Thymus (tissue), 14 donors: ENCODE measurements at places on chromosomes 6 and 20.

DNA sequence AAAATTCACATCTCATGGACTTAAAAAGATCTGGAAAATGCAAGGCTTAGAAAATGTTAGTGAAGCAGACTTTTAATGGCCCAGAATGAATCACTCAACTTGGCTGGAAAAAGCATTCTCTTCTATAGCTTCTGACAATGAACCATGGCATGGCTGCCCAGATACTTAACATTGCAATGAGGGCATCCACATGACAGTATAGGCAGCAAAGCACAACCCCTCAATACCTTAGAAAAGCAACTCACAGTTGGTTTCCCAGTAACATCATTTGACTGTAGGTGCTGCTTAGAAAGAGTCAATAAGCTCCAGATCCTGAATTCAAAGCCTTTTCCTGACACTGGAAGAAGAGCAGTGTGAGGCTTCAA lies 155.8 kb downstream of the EYA4 start:
- DNase-seq: no peak
- no peaks in the 10 kb centered on the region for H3K27me3 ChIP-seq
- no peak overlapping the region for H3K27ac ChIP-seq
- H3K36me3 ChIP-seq: no peaks in the 10 kb centered on the region

DNA sequence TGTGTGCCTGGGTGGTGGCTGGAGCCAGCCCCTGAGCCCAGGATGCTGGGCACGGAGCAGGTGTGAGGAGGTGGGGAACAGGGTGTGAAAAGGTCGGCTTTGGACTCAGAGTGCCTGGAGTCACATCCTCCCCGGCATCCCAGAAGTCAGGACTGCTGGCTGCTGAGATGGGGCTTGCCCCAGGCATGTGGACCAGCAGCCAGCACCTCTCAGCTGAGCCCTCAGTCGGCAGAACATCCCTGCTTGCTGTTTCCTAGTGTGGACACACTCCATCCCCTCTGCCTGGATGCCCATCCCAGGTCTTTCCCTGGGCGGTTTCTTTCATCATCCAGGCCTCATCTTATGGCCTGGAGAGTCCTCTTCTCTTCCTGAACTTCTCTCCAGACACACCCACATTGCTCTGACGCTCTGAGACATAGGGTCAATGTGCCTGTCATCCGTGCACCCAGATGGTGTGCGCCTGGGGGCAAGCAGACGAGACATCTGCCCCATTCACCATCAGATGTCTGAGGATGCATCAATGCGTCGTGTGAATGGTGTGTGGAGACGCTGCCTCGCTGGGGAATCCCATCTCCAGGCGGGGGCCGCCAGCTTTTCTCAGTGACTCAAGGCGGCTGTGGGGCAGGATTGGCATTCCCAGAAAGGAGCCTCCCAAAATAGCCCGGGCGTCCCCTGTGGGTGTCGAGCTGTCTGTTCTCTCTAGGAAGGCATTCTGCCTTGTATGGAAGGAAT lies 104.2 kb downstream of the SYCP2 start:
- no peak overlapping the region for H3K4me3 ChIP-seq
- peaks cover 9% of the 10 kb centered on the region for H3K4me1 ChIP-seq
- H3K27me3 ChIP-seq: no peaks in the 10 kb centered on the region
- no peak for DNase-seq
- no peaks in the 10 kb centered on the region for H3K36me3 ChIP-seq

- DNase-seq: no peak
- no peaks in the 10 kb centered on the region for H3K4me1 ChIP-seq
- H3K4me3 ChIP-seq: no peak overlapping the region
- H3K36me3 ChIP-seq: no peaks in the 10 kb centered on the region
- no peaks in the 10 kb centered on the region for H3K27me3 ChIP-seq
Measured at GRCh38 chr6:125325586-125325985, 23.8 kb upstream of the HDDC2 start.

DNA sequence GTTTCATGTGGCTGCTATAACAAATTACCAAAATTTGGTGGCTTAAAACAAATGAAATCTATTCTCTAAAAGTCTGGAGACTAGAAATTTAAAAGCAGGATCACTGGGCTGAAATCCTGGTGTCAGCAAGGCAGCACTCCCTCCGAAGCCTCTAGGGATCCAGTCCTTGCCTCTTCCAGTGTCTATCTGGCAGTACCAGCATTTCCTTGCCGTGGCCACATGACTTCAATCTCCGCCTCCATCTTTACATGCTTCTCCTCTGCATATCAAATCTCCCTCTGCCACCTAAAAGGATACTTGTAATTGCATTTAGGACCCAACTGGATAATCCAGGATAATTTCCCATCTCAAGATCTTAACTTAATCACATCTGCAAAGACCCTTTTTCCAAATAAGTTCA lies 30.2 kb downstream of the ARHGAP18 start:
- DNase-seq: no peak
- peaks cover 9% of the 10 kb centered on the region for H3K4me1 ChIP-seq
- no peaks in the 10 kb centered on the region for H3K36me3 ChIP-seq
- H3K27ac ChIP-seq: no peak overlapping the region
- no peak overlapping the region for H3K4me3 ChIP-seq

- no peak overlapping the region for H3K4me3 ChIP-seq
- DNase-seq: no peak
- H3K27ac ChIP-seq: no peak overlapping the region
- H3K27me3 ChIP-seq: no peaks in the 10 kb centered on the region
Measured at GRCh38 chr6:87346700-87347099, 2.1 kb downstream of the C6orf163 start.

- no peak overlapping the region for H3K4me3 ChIP-seq
- no peaks in the 10 kb centered on the region for H3K36me3 ChIP-seq
- H3K27me3 ChIP-seq: no peaks in the 10 kb centered on the region
- no peak overlapping the region for H3K27ac ChIP-seq
- DNase-seq: no peak
- peaks cover 2% of the 10 kb centered on the region for H3K4me1 ChIP-seq
Measured at GRCh38 chr6:107670792-107671199, 153.3 kb downstream of the SCML4 start.

GRCh38 chr20:14012671-14013070 lies 17.4 kb downstream of the MACROD2 start:
- no peaks in the 10 kb centered on the region for H3K27me3 ChIP-seq
- H3K4me3 ChIP-seq: no peak overlapping the region
- no peaks in the 10 kb centered on the region for H3K36me3 ChIP-seq
- no peak for DNase-seq

DNA sequence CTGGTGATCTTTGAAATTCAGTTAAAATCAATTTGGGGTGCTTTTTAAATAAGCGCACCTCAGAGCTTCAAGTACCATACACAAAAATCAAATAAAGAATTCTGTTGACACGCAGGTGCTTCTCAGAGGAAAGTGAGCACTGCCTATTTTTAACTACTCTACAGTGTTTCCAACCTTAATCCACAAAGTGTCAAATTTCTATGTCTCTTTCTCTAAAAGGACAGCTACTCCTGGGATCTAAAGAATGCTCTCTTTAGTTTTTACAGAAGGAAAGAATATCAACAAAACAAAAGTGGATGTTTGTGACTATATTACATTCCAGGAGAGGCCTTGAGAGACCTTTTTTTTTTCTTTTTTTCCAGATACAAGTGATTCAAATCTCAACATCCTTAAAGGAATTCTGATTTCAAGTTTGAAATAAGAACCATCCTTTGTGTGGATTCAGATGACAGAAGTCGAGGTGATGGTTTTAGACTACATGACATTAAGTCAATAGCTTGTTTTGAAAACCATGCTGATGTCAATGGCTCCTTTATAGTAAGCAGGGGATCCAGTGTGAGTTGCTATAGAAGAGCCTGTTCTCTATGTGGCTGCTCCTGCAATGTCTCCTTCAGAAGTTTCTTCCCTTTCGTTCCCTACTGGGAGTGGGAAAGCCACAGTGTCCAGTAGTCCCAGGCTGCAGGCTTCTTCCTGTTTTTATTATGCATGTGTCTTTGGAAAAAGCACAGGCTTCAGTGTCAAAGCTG lies 67.2 kb upstream of the DEFB112 start:
- H3K27ac ChIP-seq: no peak overlapping the region
- H3K36me3 ChIP-seq: no peaks in the 10 kb centered on the region
- H3K4me1 ChIP-seq: no peaks in the 10 kb centered on the region
- H3K4me3 ChIP-seq: no peak overlapping the region

DNA sequence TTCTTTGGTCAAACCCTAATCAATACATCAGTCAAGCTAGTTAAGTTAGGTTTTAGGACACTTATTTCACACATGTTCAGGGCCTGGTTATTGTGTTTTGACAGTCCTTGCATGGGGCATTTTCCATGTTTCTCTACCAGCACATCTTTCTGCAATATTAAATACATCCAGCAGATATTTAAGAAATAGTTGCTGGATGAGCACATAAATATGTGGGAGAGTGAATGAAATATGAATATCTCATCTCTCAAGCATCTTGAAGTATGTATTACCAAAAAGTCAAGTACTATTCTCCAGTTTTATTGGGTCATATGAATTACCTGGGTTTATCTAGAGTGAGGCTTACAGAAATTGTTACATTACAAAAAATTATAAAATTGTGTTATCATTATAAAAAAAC lies 621.9 kb upstream of the GJE1 start:
- H3K27ac ChIP-seq: no peak overlapping the region
- no peak for DNase-seq
- no peaks in the 10 kb centered on the region for H3K4me1 ChIP-seq
- H3K36me3 ChIP-seq: no peaks in the 10 kb centered on the region
